ENCODE measurements at places on chromosomes 12 and 14.
A peak's percentile ranks its signal among the peaks of the same experiment; 100 is the strongest.

GRCh38 chr14:65847075-65847847, 434.7 kb downstream of the FUT8 start:
- DNase-seq = peak; percentile 35

DNA sequence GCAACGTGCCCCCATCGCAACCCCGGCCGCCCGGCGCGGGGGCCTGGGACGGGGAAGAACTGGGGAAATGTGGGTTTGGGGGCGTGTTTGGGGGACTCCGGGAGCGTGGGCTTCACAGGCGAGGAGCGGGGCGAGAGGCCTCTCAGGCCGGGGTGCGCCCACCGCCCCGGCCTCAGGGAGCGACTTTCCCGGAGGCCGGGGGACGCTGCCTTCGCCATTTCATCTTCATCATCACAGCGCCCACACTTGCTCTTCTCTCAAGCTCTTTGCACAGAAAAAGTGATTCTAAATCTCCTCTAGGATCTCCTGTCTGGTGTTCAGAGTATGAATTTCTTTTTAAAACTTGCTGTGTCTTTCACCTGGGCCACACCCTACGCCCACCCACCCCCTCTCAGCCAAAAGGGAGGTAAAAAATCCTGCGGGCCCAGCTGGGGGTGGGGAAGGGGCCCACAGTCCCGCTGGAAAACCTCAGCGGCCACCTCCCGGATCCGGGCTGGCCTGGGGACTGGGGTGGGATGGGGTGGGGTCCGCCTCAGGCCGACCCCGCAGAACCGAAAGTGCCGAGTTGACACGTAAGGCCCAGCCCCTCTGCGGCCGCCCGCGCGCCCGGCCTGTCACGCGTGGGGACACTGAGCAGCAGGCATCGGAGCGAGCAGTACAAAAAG, 7.4 kb downstream of the CDKN1B start:
- DNase-seq = no peak

DNA sequence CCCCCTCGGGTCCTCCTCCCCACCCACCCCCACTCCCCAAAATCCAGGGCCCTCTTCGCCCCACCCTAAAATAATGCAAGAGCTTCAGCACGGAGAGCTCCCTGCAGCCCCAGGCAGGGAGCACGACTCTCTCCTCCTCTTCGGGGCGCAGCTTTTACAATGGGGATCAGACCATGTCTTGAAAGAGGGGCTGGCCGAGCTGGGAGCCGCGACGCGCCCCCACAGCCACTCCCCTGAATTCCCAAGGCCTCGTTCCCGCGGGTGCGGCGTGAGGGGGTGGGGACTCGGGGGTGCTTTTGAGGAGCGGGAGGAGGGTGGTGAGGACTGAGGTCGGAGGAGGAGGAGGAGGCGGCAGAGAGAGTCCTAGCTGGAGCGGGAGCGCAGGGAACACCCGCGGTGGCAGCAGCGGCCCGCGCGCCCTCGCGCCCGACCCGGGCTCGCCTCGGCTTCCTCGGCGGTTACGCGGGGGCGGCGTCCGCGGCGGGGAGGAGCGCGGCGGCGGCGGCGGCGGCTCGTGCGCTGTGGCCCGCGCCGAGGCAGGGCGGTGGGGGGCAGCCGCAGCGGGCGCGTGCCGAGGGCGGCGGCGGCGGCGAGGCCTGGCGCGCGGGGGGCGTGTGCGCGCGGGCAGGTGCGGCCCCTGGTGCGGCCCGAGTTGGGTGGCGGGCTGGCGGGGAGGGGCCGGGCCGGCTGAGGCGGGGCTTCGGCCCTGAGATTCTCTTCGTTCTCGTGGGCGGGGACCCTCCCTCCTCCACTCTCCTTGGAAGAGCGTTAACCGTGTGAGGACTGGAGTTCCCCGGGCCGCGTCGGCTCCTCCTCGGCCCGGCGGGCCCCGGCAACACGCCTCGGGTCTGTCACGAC, at the start of gene ANKS1B:
Gene ANKS1B, minus strand, starts transcription at position 666 of the 858 bp plus-strand sequence. CDS start 699 bp downstream, outside the sequence.
- DNase-seq = peak; percentile 35

DNA sequence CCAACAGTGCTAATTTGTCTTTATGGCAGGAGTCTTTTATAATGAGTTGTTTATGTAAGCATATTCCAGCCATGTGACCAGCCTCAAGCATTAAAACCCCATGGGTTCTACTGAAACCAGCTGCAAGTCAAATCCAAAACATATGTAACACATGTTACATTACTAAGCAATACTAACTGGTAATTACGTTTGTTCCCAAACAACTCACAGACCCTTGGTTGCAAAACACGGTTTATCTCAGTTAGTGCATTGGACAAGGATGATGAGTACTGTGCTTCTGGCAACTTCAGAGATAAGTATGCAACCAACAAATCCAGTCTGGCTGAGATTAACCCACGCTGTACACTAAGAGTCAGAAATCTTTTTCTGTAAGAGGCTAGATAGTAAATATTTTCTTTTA, 110.1 kb upstream of the FAR2 start:
- no peak for DNase-seq

Data from GM19239 (cell line).